ENCODE measurements at places on chromosomes 7 and 10. TPM values are rescaled to one million over a fixed set of nuclear protein-coding genes. Genes with fewer than 3 reads are reported as not detected.

Gene APBB1IP
- total RNA-seq, result 29.4 TPM

GRCh38 chr7:13411636-13412035 is 577.8 kb downstream of the ETV1 start:
- no peaks in the 10 kb centered on the region for H3K4me1 ChIP-seq
- no peak for DNase-seq
- no peaks in the 10 kb centered on the region for H3K27me3 ChIP-seq
- no peak overlapping the region for H3K4me3 ChIP-seq

Gene BAMBI
- 0.59 TPM for total RNA-seq

- H3K27me3 ChIP-seq, result no peaks in the 10 kb centered on the region
- peaks cover 32% of the 10 kb centered on the region for H3K4me1 ChIP-seq
- H3K36me3 ChIP-seq, result peaks cover 10% of the 10 kb centered on the region
- peak; percentile 82 for DNase-seq
Observed at GRCh38 chr10:91163869-91164474, 56.5 kb upstream of the PCGF5 start.

Gene PBLD
- 2.2 TPM for total RNA-seq

DNA sequence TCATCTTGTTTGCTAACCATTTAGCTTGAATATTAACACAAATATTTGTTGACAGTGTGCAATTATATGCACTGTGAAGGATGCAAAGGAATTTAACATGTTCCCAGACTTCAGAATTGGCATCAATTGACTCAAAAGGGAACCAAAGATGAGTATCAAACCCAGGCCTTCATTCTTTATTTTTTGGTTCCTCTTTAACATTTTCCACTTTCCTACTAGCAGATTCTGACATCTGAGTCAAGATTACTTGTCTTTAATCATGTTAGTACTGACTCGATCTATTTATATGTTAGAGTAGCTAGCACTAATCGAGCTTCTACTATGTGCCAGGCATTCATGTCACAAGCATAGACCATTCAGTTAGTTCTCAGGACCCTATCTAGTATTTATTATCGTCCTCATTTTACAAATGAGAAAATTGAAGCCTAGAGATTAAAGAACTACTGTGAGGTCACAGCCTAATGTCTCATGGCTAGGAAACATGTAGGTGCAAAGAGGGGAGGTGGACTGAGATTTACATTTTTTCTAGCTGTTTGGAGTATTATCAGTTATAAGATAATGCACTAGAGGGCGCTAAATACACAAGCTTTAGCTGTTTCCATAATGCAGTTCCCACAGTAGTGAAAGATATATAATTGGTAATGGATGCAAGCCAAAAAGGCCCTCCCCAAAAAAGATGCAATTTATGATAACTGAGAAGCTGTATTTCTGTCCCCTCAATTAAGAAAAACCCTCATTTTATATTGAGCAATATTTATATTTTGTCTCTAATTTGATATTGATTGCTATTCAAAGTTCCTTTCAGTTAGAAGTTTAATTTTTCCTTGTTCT is 32.9 kb upstream of the KMT2E start:
- H3K27ac ChIP-seq, result no peak overlapping the region
- no peaks in the 10 kb centered on the region for H3K27me3 ChIP-seq
- no peak for DNase-seq
- H3K36me3 ChIP-seq, result no peaks in the 10 kb centered on the region
- no peak overlapping the region for H3K4me3 ChIP-seq

Gene MRLN
- total RNA-seq, result not detected

DNA sequence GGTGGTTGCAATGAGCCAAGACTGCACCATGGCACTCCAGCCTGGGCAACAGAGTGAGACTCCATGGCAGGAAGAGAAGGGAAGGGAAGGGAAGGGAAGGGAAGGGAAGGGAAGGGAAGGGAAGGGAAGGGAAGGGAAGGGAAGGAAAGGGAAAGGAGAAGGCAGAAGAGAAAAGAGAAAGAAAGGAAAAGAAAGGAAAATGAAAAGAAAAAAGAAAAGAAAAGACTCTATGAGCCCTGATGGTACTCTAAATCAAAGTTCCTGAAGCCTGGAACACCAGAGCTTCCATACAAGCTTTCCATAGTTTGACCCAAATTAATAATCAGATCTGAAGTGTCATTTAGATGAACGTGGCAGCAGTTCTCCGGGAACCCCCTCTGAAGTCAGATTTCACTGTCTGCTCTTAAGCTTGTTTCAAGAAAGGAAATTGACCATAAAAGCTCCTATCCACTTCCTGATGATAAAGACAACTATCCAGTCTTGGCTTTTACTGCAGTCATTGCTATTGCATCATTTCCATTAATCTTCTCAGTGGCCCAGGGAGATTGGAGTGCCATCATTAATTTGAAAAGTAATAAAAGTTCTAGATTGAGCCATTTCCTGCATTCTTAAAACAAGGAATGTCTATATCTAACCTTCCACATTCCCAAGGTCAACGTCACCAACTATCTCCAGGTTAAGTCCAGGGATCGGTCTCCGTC is 44.2 kb upstream of the FRMD4A start:
- H3K27ac ChIP-seq, result no peak overlapping the region
- peak; percentile 48 for DNase-seq
- H3K27me3 ChIP-seq, result peaks cover 4% of the 10 kb centered on the region
- no peaks in the 10 kb centered on the region for H3K36me3 ChIP-seq
- no peak overlapping the region for H3K4me3 ChIP-seq

- no peaks in the 10 kb centered on the region for H3K36me3 ChIP-seq
- H3K4me1 ChIP-seq, result peaks cover 13% of the 10 kb centered on the region
- no peak for DNase-seq
- H3K4me3 ChIP-seq, result no peak overlapping the region
- H3K27me3 ChIP-seq, result peaks cover 34% of the 10 kb centered on the region
- no peak overlapping the region for H3K27ac ChIP-seq
Observed at GRCh38 chr10:133242611-133243356, 5.1 kb downstream of the VENTX start.

DNA sequence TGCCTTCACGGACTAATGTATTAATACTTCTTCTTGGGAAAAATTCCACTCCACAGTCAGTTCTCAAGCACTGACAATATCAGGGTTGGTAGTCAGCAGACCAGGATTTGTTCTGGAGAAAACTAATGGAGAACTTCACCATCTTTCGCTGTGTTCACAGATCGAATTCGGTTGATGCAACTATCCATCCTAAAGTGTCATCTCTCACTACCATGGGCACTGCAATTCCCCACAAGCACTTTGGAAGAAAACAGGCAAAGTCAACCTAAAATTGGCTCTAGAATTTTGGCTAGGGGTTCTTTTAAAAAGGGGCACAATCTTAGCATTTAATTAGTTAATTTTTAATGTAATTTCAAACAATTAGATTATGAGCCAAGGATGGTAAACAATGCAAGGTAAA is 164.4 kb downstream of the HGF start:
- H3K4me1 ChIP-seq, result no peaks in the 10 kb centered on the region
- H3K4me3 ChIP-seq, result no peak overlapping the region
- H3K36me3 ChIP-seq, result no peaks in the 10 kb centered on the region
- no peak for DNase-seq
- no peaks in the 10 kb centered on the region for H3K27me3 ChIP-seq

DNA sequence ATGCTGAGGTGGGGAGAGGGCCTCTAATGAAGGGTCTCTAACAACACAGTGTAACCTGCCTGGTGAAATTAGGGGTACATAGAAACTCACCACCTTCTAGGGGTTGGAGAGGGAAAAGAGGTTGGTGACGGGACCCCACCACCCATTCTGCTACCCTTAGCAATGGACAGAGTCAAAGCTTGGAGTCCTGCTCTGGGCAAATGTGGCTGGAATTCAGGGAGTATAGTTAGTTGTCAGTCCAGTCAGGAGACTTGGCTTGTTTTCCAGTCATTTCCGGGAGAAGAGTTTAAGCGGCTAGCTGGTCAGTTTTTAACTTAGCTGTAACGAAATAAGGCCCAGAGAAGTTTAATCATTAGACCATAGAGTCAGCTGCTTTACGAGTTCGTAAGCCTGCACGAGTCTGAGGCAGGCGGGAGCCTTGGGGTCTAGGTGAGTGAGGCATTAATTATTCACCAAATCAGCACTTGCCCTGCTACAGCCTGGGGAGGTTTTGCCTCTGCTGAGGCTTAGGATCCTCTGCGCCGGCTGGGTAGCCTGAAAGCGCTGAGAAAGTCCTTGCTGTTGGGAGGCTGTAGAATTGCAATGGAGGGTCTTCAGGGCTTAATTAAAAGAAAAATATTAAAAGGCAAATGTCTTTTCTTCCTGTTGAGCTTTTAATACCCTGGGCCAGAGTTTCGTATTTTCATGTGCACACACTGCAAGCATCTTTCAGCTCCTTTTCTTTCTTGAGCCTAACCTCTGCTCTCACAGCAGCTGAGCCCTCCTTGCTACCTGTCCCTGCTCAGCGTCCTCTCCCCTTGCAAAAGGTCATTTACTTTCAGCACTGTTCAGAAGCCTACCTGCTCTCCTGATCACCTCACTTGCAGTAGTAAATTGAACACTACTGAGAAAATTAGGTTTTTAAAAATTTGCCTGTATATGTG is 1.5 kb upstream of the LAMB1 start:
- H3K27ac ChIP-seq, result no peak overlapping the region
- H3K36me3 ChIP-seq, result no peaks in the 10 kb centered on the region
- H3K27me3 ChIP-seq, result peaks cover 59% of the 10 kb centered on the region
- DNase-seq, result no peak
- peaks cover 19% of the 10 kb centered on the region for H3K4me1 ChIP-seq
- peak overlapping the region; percentile 38 for H3K4me3 ChIP-seq

GRCh38 chr10:80684259-80684658 is 146.6 kb downstream of the SH2D4B start:
- H3K4me3 ChIP-seq, result no peak overlapping the region
- DNase-seq, result no peak
- H3K36me3 ChIP-seq, result no peaks in the 10 kb centered on the region
- H3K27ac ChIP-seq, result no peak overlapping the region
- no peaks in the 10 kb centered on the region for H3K4me1 ChIP-seq
- no peaks in the 10 kb centered on the region for H3K27me3 ChIP-seq

Gene NUP205
- total RNA-seq, result 162 TPM

DNA sequence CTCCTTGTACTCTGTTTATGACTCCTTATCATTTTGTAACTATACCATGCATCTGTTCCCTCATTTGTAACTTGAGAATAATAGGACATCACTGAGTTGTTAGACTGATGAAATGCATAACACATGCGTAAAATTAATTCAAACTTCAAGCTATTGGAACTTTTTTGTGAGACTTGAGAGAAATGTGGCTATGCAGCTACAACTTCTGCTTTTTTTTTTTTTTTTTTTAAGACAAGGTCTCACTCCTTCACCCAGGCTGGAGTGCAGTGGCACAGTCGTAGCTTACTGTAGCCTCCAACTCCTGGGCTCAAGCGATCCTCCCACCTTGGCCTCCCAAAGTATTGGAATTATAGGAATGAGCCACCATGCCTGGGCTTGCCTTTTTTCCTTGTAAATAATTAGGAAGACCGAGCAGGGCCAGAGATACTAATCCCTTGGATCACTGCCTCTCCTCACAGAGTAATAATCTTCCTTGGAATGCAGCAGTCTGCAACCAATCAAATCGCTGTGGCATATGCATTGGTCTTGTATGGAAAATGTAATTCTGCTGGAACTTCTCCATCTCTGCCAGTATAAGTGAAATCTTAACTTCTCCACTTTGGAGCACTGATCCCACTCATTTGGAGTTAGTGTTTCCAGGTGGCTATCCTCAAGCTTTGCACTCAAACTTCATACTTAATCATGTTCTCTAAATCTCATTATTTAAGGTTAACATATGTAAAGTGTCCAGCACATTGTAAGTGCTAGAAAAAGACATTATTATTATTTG is 2.0 kb upstream of the PANK1 start:
- H3K4me3 ChIP-seq, result no peak overlapping the region
- DNase-seq, result no peak
- H3K36me3 ChIP-seq, result no peaks in the 10 kb centered on the region
- no peak overlapping the region for H3K27ac ChIP-seq
- H3K27me3 ChIP-seq, result peaks cover 4% of the 10 kb centered on the region
- H3K4me1 ChIP-seq, result peaks cover 8% of the 10 kb centered on the region

- no peak for DNase-seq
- H3K36me3 ChIP-seq, result no peaks in the 10 kb centered on the region
- H3K27ac ChIP-seq, result no peak overlapping the region
- no peaks in the 10 kb centered on the region for H3K27me3 ChIP-seq
Observed at GRCh38 chr7:103887853-103888602, 101.4 kb downstream of the RELN start.

- H3K27ac ChIP-seq, result peak overlapping the region; percentile 78
- peak; percentile 91 for DNase-seq
- peak overlapping the region; percentile 30 for H3K4me3 ChIP-seq
- peaks cover 52% of the 10 kb centered on the region for H3K4me1 ChIP-seq
- no peaks in the 10 kb centered on the region for H3K27me3 ChIP-seq
- peaks cover 2% of the 10 kb centered on the region for H3K36me3 ChIP-seq
Observed at GRCh38 chr7:107180378-107180777, 11.6 kb downstream of the HBP1 start.

DNA sequence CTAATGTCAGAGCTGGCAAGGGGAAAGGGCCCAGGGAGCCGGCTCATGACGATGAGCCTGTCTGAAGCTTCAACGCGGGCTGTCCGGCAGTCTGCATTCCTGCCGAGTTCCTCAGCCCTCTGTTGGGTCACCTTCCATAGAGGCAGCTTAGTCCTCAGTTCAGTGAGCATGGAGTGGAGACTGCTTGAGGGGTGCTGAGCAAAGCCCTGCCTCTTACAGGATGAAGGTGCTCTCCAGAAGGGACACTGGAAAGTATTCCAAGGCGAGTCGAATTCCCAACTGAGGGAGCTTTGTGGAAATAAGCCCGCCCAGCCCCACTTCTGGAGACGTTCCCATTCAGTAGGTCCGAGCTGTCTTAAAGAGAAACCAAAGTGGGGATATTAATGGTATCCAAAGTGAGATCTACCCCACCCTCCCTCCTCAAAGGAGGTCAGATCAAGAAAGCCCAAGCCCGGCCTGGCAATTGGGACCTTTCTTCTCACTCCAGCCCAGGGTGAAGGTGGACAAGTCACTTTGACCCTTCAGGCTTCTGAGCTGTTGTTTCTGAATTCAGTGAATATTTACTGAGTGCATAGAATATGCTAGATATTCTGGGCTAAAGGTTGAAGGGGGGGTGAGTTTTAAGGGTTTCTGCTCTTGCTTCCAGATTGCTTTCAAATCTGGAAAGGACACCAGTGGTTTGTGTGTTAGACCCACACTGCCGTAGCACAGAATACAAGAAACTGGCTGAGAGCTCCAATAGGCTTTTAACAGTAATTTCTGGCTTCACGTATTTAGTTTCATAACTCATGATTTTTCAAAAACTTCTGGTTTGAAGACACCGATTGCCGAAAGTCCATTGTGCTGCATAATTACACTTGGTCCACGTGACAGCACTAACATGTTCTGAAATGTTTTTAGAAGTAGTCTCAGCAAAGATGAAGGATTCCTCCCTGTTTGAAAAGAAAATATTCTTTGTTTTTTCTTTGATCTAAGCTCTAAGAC is 3.5 kb downstream of the EGFR start:
- no peak for DNase-seq
- no peaks in the 10 kb centered on the region for H3K4me1 ChIP-seq
- peaks cover 46% of the 10 kb centered on the region for H3K27me3 ChIP-seq
- H3K36me3 ChIP-seq, result no peaks in the 10 kb centered on the region

DNA sequence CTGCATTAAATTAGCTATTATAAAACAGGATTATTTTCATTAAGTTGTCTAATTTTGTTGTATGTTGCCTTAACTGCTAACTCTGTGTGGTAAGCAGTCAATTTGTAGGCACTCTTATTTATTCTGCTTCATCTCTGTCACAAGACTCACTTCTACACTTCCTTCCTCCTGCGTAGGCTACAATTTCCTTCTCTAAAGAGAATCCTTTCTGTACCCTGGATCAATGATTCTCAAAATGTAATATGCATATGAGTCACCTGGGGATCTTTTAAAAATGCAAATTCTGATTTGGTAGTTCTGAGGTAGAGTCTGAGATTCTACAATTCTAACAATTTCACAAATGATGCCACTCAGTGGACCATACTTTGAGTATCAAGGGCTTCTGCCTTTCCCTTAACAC is 4.4 kb upstream of the UBE2D1 start:
- peaks cover 4% of the 10 kb centered on the region for H3K4me1 ChIP-seq
- peaks cover under 1% of the 10 kb centered on the region for H3K36me3 ChIP-seq
- H3K27me3 ChIP-seq, result peaks cover 7% of the 10 kb centered on the region
- H3K4me3 ChIP-seq, result no peak overlapping the region
- no peak for DNase-seq

Data from activated naive CD4-positive, alpha-beta T cell treated with anti-CD3 and anti-CD28 coated beads for 36 hours (primary cell).